ENCODE measurements at places on chromosomes 5 and 9. TPM values are rescaled to one million over a fixed set of nuclear protein-coding genes. Genes with fewer than 3 reads are reported as not detected.

DNA sequence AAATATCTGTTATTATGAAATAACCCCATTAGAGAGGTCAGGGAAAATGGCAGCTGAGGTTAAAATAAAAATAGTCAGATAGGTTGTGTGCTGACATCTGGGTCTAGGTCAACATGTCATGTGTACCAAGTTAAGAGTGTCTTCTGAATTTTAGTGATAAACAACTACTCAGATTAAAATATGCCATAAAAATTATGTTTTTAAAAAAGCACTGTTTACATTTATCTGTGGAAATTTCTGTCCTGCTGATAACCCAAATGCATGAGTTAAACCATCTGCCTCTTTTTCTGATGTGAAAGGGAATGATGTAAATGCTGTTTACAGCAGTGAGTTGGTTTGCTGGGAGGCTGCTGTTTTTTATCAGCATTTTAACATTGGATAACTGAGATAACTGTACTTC lies 361.2 kb upstream of the TARS1 start:
- no peak overlapping the region for H3K27ac ChIP-seq
- H3K4me1 ChIP-seq: no peaks in the 10 kb centered on the region

Gene GRM6
- not detected for total RNA-seq

Gene GPX8
- total RNA-seq: 5.1 TPM

Gene SPATA6L
- 0.47 TPM for total RNA-seq

Gene AK1
- total RNA-seq: 6.6 TPM

- no peaks in the 10 kb centered on the region for H3K27me3 ChIP-seq
- no peak overlapping the region for H3K4me3 ChIP-seq
- no peak for DNase-seq
Measured at GRCh38 chr5:174827558-174827957, 103.2 kb downstream of the MSX2 start.

Gene SPARC
- 152 TPM for total RNA-seq

Gene GRIA1
- total RNA-seq: 0.14 TPM

Gene SOX30
- 0.24 TPM for total RNA-seq

Gene MSANTD3
- 9.2 TPM for total RNA-seq

DNA sequence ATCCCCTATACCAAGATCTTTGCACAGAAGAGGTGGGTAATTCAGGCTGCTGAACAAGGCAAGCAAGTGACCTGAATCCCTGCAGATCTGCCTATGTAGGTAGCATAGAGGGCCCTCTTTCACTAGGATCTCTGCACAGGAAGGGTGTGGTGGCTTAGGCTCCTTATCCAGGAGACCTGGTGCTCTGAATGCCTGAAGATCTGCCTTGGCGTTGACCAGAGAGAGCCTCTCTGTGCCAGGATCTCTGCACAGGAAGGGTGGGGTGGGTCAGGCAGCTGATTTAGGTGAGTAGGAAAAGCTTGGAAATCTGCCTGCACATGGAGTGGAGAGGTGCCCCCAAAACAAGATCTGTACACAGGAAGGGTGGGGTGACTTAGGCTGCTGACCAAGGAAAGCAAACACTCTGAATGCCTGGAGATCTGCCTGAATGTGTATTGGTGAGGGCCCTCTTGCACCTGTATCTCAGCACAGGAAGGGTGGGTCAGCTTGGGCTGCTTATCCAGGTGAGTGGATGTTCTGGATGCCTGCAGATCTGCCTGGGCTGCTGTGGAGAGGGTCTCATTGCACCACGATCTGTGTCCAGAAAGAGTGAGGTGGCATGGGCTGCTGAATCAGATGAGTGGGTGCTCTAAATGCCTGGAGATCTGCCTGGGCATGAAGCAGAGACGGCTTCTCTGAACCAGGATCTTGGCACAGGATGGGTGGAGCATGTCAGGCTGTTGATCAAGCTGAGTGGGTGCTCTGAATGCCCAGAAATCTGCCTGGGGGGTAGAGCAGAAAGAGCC lies 365.9 kb downstream of the DMAC1 start:
- H3K27me3 ChIP-seq: no peaks in the 10 kb centered on the region
- no peak overlapping the region for H3K27ac ChIP-seq
- no peaks in the 10 kb centered on the region for H3K36me3 ChIP-seq
- DNase-seq: no peak
- H3K4me1 ChIP-seq: no peaks in the 10 kb centered on the region

- no peak overlapping the region for H3K4me3 ChIP-seq
- no peaks in the 10 kb centered on the region for H3K4me1 ChIP-seq
- DNase-seq: no peak
- no peaks in the 10 kb centered on the region for H3K36me3 ChIP-seq
- no peak overlapping the region for H3K27ac ChIP-seq
- H3K27me3 ChIP-seq: no peaks in the 10 kb centered on the region
Measured at GRCh38 chr5:12691330-12691729, 787.1 kb upstream of the CTNND2 start.

DNA sequence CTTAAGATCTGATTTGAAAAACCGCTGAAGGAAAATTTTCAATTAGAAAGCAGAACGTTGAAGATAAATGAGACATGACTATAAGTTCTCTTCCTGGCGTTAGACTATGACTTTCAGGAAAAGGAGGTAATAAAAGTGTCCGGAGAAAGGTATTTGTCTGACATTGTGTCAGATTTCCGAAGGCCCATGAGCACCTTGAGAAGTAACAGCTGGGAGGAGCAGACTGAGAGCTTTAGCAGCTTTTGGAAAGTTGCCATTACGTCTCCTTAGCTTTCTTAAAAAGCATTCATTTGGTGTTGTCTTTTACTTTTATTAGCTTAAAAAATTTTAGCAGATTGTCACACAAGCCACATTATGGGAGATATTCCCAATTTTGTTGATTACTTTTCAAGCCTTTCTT lies 363.5 kb downstream of the NDUFS4 start:
- H3K27me3 ChIP-seq: no peaks in the 10 kb centered on the region
- H3K36me3 ChIP-seq: no peaks in the 10 kb centered on the region
- H3K4me1 ChIP-seq: no peaks in the 10 kb centered on the region
- no peak overlapping the region for H3K27ac ChIP-seq

DNA sequence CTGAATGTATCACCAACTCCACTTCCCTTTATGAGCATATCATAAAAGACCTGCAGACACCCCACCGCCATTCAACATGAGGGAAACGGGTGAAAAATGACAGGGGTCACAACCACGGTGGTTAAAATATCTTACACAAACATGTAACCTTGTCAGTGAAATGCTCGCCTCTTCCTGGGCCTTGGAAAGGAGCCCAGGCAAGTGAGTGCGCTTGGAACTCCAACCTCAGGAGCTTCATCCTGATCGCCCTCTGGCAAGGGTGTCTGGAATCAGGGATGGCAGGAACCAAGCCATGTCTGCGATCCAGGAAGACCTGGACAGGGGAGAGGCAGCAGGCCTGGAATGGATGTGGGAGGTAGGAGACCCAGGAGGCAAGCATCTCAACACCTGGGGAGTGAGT lies 282.7 kb downstream of the GAS1 start:
- no peaks in the 10 kb centered on the region for H3K36me3 ChIP-seq
- no peak overlapping the region for H3K27ac ChIP-seq
- H3K4me3 ChIP-seq: no peak overlapping the region
- DNase-seq: no peak
- no peaks in the 10 kb centered on the region for H3K4me1 ChIP-seq

- peaks cover 14% of the 10 kb centered on the region for H3K4me1 ChIP-seq
- DNase-seq: no peak
- no peaks in the 10 kb centered on the region for H3K36me3 ChIP-seq
- H3K27me3 ChIP-seq: peaks cover 4% of the 10 kb centered on the region
- H3K27ac ChIP-seq: no peak overlapping the region
- H3K4me3 ChIP-seq: no peak overlapping the region
Measured at GRCh38 chr5:173053041-173053440, 3.1 kb upstream of the CREBRF start.

Gene CYSRT1
- total RNA-seq: 0.57 TPM

All from thymus (tissue), 14 donors.